ENCODE measurements at places on chromosomes 11 and 22.

DNA sequence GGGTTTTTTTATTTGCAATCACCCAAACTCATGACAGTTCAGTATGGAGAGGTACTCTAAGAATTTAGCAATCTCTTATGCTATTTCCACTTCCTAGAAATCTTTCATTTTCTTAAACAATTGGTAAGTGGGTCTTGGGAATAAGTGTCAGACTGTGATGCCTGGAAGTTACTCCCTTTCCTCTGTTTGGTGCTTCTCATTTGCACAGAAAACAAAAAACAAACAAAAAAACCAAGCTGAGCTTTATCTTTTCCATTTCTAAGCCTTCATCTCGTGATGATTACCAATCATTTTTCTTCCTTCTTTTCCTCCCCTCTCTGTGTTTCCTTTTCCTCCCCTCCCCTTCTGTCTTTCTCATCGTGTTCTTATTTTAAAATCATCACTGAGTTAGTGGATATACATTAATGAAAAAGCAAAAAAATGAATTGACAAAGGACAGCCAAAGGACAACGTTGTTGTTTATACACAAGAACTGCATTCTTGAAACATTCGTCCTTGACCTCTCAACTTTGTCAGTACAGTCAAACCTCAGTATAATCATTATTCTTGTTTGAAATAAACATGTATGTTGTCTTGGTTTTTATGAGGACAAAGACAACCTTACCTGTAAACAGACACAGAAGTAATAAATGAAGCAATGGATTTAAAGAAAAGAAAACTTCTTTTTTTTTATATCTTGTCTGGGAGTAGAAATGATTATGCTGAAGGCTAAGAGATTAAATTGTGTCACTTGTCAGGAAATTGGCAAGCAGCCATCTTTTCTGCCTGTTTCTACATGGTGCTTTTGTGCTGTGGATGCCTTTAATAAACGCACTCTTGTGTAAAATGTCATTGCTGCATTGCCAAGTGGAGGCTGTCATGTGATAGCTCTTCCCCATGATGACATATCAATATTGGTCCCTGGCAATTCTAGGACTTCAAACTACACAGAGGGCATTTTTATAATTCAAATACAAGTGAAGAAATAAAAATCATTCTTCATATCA, 803.2 kb upstream of the CCDC90B start:
- no peak for DNase-seq

- DNase-seq: no peak
Observed at GRCh38 chr11:92929246-92929645, 40.2 kb upstream of the MTNR1B start.

GRCh38 chr11:72127923-72128322, 7.6 kb upstream of the FOLR3 start:
- no peak for DNase-seq

DNA sequence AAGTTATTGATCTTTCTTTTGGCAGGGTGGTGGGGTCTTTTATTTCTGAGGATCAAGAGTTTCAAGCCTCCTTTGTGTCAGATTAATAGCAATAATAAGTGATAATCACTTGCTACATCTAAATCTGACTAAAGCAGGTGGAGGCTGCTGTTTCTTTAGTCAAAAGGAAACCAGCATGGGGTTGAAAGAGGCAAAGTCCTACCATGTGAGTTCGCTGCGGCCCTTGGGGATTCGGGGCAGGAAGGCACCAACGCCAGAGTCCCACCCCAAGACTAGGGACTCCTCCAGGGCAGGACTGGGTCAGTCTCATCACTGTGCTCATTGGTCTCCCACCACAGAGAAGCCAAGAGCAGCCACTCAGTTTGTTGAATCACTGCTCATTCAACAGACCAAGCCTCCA, 73.0 kb downstream of the TENM4 start:
- no peak for DNase-seq

GRCh38 chr22:37183432-37184379, 4.3 kb downstream of the C1QTNF6 start:
- DNase-seq: peak; percentile 53

GRCh38 chr11:130847517-130847916, 68.8 kb downstream of the SNX19 start:
- no peak for DNase-seq
